KBM-7 (cell line): ENCODE measurements at places on chromosomes 4 and X.

GRCh38 chrX:136780241-136780640, 491 bp downstream of the ARHGEF6 start:
- no peak for DNase-seq

- DNase-seq, result no peak
Measured at GRCh38 chr4:35963383-35963782, 280.9 kb downstream of the ARAP2 start.

GRCh38 chrX:71814123-71814912, 51.2 kb downstream of the CXorf49B start:
- DNase-seq, result no peak

DNA sequence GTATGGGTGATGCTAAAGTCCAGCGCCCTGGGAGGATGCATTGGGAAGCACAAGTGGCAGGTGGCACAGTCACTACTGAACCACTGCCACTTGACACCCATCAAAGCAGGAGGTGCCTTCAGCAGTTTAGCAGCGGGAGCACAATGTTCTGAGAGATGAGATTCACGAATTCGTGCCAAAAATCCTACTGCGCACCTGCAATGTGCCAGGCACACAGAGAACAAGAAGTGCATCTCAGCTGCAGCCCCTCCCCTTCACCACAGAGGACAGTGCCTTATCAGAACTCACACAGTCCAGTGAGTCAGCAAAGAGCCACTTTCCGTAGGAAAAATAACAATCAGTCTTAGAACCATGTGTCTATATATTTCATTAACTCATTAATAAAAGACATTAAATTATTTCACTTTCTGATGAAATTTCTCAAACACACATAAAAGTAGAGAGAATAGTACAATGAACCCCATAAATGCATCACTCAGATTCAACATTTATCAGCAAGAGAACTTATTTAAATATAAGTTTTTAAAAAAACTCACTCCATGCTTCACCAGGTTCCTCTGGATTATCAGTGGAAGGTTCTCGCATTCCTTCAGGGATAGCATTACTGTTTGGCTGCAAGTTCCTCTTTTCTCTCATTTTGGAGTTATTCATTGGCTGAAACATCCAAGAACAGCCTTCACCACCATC, 47.0 kb downstream of the BEND2 start:
- DNase-seq, result no peak

GRCh38 chr4:168057412-168057811, 34.9 kb upstream of the ANXA10 start:
- DNase-seq, result no peak

- no peak for DNase-seq
Measured at GRCh38 chr4:136241221-136241986, 1290.9 kb downstream of the PCDH18 start.

- DNase-seq, result peak; percentile 80
Measured at GRCh38 chrX:13647709-13648212, 5.2 kb upstream of the TCEANC start.

GRCh38 chrX:107710617-107711391, 64.8 kb downstream of the TSC22D3 start:
- DNase-seq, result peak; percentile 96

DNA sequence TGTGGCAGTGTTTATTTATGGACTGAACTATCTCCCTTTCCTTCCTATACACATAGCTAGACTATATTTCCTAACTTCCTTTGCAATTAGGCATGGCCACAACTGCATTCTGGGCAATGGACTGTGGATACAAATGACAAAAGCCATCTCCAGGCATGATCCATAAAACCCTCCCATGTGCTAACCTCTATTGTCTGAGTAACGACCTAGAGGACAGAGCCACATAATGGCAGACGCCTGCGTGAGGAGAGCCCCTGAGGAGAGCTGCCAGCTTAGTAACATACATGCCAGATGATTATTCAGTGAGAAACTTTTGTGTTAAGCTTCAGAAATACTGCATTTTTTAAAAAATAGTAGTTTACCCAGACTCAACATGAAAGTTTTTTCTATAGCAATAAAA, 142.9 kb downstream of the ADGRA3 start:
- no peak for DNase-seq

- no peak for DNase-seq
Measured at GRCh38 chr4:70903291-70903603, 1.1 kb downstream of the MOB1B start.

- no peak for DNase-seq
Measured at GRCh38 chr4:65287071-65287470, 383.2 kb downstream of the EPHA5 start.

DNA sequence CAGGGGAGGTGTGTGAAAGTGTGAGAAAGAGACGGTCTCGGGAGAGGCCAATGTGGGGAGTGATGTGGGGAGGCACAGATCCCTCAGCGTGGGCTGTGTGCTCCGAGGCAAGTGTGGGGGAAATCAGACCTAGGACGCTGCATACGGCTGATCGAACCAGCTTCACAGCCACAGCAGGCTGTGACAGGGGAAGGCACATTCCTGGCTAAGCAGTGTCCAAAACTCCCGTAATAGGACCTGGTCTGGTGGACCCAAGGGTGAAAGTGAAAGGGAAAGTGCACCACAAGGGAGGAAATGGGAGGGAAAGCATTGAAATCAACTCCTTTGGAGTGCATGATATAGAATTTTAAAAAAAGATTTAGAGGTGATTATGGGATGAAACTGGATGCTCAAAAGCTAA, 10.9 kb upstream of the RHOXF2 start:
- peak; percentile 9 for DNase-seq

DNA sequence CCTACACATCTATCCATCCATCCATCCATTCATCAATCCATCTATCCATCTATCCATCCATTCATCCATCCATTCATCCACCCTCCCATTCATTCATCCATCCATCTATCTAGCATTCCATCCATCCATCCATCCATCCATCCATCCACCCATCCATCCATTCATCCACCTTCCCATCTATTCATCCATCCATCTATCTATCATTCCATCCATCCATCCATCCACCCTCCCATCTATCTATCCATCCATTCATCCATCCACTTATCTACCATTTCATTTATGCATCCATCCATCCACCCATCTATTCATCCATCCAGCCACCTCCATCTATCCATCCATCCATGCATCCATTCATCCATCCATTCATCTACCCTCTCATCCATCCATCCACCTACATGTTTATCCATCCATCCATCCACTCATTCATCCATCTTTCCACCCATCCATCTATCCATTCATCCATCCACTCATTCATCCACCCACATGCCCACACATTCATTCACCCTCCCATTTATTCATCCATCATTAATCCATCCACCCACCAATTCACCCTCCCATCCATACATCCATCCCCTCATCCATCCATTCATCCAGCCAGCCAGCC, 258.5 kb downstream of the CRLF2 start:
- no peak for DNase-seq

GRCh38 chr4:81792521-81792920, 320.8 kb upstream of the RASGEF1B start:
- no peak for DNase-seq

- no peak for DNase-seq
Measured at GRCh38 chr4:77927991-77928925, 65.6 kb downstream of the MRPL1 start.

DNA sequence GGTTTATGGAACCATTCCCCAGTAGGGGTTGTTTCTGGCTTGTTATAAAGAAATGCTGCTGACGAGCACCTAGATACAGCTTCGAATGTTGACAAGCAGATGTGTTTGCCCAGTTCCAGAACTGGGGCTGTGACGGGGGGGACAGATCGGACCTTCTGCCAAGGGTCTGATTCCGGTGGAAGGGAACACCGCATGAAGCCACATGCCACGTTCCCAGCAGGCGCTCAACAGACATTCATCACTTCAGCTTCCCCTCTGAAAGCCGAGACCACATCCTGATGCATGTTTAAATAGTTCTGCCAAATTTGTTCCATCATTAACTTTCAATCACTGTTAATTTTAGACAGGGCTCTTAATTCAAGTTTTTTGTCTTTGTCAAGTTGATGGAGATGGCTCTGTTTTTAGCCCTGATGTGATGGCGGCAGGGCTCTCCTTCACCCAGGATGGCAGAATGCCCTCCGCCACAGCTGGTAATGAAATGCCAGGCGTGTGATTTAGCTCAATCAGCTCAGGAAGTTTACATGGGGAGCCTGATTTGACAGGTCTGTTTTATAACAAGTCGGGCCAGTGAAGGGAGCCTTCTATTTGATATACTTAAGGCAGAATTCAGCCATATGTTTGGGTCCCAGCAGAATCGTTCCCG, 57.4 kb downstream of the PSAPL1 start:
- no peak for DNase-seq
